ENCODE measurements at places on chromosomes 3 and 15.

- no peak for DNase-seq
These were observed 12.6 kb downstream of the SLC24A1 start for GRCh38 chr15:65634356-65634755.

GRCh38 chr3:31488475-31489017 lies 44.2 kb upstream of the STT3B start:
- DNase-seq, result no peak

DNA sequence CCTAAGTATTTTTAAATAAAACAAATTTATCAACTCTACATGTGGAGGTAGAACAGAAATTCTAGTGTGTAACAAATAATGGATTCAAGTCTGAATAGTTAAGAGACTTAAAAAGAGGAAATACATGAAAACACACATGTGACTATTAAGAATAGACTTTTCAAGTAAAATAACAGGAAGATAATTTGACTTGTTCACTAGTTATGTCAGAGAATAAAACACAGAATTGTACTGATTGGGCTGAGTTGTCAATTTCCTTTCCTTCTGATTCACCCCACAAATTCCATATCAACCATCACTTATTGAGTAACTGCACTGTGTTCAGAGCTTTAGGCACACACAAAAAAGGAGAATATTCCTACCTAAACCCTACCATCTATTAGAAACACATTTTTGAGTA lies 557.2 kb downstream of the TUSC7 start:
- no peak for DNase-seq

DNA sequence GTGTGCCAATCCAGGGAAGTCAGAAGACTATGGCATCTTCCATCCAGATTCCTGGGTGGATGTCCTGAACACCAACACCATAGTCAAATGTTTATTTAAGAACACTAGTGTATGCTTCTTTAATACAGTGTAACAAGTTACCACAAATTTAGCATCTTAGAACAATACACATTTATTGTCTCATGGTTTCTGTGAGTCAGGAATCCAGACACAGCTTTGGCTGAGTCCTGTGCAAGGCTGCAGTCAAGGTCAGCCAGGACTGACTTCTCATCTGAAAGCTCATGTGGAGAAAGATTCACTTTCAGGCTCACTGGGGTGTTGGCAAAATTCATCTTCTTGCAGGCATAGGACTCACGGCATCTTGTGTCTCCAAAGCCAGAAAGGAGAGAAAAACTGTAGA lies 143.4 kb downstream of the ANXA2 start:
- no peak for DNase-seq

- DNase-seq, result peak; percentile 64
These were observed 59.1 kb upstream of the UMPS start for GRCh38 chr3:124671106-124671505.

- no peak for DNase-seq
These were observed 411.2 kb downstream of the NAALADL2 start for GRCh38 chr3:175270198-175270837.

DNA sequence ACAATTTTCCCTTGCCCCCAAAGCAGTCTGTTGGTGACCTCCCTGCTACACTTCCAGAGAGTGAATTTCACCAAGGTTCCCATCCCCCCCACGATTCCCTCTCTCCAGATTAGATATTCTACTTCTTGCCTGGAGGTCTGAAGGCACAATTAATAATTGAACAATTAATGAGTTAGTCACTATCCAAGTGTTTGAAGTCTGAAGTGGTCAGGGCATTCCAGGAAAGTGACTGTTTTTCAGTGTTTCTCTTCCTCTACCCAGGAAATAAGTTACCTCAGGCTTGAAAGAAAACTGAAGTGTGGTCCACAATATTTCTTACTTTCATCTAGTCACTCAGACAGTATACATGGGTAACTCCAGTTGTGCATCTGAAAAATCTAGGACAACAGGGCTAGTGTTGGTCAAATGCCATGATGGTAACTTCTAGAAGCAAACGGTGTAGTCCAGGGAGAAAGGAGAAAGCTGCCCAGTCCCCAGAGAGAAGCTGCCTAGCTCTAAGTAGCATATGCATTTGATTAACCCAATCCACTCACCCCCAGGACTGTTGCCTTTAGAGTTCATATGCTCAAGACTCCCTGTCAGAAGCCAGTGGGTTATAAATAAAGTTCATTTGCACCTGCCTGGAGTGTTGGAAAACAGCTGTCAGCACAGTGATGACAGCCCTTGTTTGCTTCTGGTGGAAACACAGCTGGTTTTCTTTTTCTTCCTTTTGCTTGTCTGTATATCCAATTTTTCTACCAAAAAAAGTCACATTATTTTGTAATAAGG lies 2.3 kb upstream of the TM4SF4 start:
- DNase-seq, result no peak

GRCh38 chr3:107425033-107425432 lies 47.8 kb downstream of the CCDC54 start:
- no peak for DNase-seq

Data from CD4-positive, alpha-beta T cell treated with Interferon gamma for 1 hour (primary cell).